ENCODE measurements at places on chromosomes 6 and 20. TPM values are rescaled to one million over a fixed set of nuclear protein-coding genes. Genes with fewer than 3 reads are reported as not detected.

Gene BPIFA1
- total RNA-seq = not detected

Gene MAP7
- total RNA-seq = 13.9 TPM

Gene HLA-DPB1
- not detected for total RNA-seq

Gene CCND3
- total RNA-seq = 49.9 TPM

Gene FAM162B
- not detected for total RNA-seq

Gene RAD21L1
- total RNA-seq = 0.11 TPM

Gene HEY2
- not detected for total RNA-seq

Gene LY6G6C
- 0.22 TPM for total RNA-seq
